Skeletal muscle cell (primary cell): ENCODE measurements at places on chromosomes 2 and 18.

DNA sequence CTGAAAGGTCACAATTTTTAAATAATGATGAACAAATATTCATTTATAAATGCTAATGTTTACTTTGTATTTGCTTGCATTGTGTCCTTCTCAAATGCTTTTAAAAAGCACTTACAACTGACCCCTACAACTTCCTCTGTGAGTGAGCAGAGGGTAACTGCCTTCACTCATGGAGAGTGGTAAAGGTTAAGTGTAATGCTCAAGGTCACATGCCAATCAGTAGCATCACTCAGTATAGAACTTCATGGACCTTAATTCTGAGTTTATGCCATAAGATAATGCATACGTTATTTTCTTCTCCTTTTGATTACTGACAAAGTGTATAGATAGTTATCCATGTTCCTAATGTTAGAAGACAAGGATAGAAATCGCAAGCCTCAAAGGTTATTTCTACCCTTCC is 91.8 kb upstream of the SERTAD2 start:
- DNase-seq, result no peak

GRCh38 chr2:158712791-158713522 is 82.2 kb upstream of the DAPL1 start:
- DNase-seq, result no peak

DNA sequence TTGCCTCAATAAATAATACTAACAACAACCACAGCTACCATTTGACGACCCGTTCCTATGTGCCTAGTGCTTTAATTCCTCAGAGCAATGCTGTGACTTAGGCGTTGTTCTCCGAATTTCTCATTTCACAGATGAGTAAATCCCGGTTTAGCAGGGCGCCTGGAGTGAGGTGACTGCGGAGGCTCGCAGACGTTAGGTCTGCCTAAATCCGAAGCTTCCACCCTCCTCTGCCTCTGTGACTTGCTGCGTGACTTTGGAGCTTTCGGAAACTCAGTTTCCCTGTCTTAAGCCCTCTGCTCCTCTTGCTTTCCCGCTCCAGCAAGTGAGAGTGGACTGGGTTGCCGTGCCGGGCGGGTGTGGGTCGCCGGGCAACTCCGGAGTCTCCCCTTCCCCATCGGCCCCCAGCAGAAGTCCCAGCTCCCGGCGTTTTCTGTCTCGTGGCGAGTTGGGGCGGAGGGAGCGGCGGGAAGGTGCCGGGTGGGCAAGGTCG is 711 bp upstream of the ATOH8 start:
- no peak for DNase-seq

DNA sequence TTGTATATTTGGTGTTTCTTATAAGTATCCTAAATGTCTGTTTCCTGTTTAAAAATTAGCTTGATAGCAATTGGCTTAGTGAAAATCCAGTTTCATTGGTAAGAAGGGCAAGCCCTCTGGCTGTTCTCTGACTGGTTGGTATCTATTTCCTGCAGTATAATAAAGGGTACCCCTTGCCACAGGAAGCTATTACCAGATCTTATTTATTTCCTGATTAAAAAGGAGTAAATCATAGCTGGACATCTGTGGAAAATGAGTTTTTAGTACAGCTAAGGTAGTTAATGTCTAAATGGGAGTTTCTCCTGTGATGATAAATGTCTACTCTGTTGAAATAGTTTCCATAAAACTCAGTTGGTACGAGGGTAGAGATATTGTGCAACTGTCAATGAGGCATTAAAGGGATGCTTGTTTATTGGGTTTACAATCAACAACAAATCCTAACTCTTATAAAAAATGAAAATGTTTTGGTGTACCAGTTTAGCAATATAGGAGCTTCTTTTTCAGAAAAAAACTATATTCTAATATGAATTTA is 58.7 kb downstream of the FASTKD2 start:
- no peak for DNase-seq

DNA sequence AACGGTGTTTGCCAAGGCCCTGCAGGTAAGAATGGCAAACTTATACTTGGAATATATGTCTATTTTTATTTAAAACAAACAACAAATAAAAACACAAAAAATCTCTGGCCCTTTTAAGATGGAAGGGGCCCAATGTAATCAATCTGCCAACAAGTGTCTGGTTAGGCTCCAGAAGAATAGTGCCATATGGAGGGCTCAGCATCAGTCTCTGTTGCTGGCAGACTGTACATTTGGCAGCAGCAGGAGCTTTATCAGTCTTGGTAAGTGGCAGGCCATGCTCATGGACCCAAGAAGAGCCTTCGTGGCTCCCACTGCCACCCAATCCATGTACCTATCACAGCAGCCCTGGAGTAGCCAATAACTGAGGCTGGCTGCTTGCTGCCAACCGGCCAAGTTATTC is 101.1 kb downstream of the GALNT3 start:
- DNase-seq, result no peak

- DNase-seq, result peak; percentile 18
Measured at GRCh38 chr2:210072922-210073509, 70.6 kb downstream of the RPE start.

DNA sequence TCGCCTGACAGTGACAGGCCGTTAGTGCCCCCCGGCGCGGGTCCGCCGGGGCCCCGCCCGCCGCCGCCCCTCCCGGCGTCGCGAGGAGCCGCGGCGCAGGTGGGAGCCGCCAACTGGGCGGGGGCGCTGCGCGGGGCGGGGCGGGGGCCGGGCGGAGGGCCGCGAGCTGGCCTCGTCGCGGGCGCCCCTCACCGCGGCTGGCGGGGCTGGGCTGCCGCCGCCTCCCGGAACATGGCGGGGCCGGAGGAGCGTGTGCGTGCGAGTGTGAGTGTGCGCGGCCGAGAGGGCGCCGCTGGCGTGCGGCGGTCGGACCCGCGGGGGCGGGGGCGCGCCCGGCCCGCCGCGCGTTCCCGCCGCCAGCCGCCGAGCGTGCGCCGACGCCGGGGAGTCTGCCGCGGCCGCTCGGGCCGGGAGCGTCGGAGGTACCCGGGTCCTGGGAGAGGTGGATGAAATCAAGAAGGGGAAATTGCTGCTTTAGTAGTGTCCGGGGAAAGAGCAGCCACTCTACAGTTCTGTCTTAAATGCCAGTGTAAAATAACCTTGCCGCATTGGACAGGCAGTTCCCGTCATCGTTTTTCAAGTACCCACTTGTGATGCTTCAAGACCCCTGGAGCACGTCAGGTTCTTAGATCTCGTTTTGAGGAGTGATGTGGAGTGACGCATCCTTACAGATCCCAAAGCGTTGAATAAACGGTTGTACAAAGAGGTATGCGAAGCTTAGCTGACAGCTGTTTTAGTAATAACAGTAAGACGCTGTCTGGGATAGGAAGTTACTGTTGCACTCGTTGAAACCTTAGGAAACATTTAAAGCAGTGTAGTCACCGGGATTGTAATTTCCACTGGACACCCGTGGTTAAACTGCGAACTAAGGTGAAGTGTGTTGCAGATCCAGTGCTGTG is 836 bp downstream of the ANKRD12 start:
- peak; percentile 62 for DNase-seq

GRCh38 chr2:241540771-241541561 is 17.6 kb upstream of the BOK start:
- DNase-seq, result no peak

GRCh38 chr18:36314754-36315153 is 17.2 kb downstream of the FHOD3 start:
- DNase-seq, result peak; percentile 94

DNA sequence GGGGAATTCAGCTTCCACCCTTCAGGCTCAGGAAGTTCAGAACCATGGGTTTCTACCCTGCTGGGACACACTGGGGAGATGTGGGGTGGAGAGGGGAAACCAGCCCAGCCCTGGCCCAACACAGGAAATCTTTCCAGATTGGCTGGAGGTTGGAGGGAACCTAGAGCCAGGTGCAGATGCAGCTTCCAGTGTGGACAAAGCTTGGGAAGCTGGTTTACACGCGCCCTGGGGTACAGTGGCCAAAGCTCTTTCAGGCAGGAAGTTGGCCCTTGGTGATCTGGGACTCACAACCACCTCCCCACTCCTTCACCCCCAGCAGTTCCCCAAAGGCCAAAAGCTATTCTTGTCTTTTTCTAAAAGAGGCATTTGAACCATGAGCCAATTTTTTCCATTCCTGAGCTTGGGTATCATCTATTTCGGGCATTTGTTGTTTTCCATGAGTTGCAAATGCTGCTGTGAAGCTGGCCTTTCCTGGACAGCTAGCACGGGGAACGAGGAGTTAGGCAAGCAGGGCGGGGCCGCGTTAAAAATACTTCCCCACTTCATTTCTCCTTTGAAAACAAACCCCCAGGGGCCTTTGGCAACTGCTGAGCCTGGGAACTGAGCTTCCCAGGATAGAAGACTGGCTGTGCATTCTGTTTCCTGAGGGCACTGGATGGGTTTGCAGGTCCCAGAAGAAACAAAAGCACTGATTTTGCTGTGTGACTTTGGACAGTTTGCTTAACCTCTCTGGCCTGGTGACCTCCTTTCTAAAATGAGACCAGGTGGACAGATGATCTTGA is 3.1 kb upstream of the ARID5A start:
- DNase-seq, result peak; percentile 52

DNA sequence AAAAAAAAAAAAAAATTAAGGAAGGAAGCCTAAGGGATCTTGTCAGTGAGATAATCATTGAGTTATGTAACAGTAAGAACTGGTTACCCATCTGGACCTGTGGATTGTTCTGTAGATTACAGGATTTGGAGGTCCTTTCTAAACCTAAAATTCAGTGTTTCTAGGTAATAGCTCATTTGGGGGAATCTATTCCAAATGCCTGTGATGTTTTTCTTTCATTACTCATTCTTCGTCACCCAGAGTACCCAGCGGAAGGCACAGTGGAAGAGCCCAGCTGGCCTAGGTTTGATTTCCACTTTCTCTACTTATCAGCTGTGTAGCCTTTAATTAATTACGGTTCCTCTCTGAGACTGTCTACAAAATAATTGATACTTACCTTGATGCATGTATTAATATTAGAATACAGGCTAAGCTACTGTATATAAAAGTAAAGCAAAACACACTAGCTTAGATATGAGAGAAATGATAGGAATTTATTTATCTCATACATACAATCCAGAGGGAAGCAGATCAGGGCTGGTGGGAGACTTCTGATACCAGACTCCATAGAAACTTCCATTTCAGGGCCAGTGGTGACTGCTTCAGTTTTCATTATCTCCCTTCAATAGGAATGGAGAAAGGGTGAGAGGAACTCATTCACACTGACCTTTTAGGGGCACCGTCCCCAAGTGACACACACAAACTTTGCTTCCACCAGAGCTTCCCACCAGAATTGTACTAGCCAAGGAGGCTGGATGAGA is 115.8 kb upstream of the NOSTRIN start:
- DNase-seq, result no peak

GRCh38 chr18:35030277-35030989 is 10.8 kb upstream of the MAPRE2 start:
- DNase-seq, result no peak

DNA sequence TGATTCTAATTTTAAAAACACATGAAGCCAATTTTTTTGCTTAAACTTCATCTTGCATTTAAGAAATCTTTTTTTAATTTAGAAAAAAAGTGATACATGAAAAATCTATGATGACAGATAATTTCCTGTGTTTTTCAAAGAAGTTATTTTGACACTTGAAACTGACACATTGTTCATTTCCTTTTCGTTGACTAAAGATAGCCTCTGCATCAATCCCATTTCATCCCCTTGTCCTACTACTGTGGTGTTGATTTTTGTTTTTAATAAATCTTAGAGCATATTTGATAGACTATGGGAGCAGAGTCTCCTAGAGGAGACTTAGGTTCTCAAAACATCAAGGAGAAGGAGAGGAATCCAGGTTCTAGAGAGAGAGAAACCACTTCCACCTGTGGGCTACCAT is 70.9 kb downstream of the ACVR1C start:
- DNase-seq, result no peak

DNA sequence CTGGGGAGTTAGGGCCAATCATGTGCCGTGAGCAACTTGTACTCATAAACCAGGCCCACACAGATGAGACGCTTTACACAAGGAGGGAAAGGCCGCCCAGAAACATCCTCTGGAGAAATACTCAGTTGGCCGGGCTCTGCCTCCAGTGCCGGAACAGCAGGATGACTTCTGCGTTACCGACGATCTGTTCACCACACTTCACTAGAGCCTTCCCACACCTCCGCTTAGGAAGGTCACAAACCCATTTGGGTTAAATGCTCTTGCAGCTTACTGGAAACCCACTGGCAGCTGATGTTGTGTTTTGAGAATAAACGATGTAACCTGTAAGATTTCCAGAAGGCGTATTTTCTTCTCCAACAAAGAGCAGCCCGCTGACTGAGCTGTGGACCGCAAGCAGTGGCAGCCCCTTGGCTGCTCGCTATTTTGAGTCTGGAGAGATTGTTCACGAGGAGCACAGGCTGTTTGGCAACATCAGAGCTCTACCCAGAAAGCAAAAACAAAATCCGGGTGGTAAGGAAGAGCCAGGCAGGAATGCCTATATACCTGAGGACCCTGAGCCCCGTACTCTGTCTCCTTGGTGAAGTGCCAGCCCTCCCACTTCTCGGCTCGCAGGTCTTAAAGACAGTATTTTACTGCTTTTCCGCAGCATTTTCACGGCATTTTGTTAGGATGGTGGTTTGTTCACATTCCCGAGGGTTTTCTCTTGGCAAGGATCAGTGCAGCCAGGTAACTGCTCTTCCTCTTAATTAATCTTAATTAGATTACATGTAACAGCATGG is 44.0 kb downstream of the COLEC12 start:
- DNase-seq, result peak; percentile 79

DNA sequence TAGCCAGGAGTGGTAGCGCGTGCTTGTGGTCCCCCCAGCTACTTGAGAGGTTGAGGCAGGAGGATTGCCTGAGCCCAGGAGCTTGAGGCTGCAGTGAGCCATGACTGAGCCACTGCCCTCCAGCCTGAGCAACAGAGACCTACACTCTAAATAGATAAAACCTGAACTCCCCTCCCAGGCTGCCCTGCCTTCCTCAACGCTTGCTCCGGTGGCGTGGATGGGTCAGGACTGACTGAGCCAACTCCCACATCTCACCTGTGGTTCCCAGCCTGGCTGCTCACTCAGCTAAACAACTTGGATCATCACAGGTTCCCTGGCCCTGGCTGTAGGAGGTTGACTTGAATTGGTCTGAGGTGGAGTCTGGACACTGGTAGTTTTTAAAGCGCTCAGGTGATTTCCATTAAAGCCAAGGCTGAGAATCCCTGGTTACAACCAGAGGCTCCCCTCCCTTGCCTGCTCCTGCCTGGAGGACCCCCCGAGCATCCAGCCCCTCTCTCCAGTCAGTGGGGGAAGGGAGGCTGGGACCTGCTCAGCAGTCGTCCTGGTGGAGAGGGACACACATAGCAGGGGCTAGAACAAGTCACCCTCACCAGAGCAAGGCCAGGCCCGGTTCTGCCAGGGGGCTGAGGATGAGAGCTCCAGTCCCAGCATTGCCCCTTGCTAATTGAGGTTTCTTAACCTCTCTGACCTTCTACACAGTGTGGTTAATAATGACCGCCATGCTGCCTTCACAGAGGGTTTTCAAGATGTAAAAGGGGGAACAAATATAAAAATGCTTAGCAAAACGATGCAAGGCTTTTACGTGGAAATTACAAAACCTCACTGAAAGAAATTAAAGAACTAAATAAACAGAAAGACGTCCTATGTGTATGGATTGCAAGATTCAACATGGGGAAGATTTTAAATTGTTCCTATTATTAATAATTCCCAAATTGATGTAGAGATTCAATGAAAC is 46.9 kb upstream of the TAF1B start:
- no peak for DNase-seq

GRCh38 chr2:69309351-69310110 is 77.5 kb downstream of the GFPT1 start:
- DNase-seq, result no peak
